ENCODE measurements at places on chromosomes 7 and 10.

DNA sequence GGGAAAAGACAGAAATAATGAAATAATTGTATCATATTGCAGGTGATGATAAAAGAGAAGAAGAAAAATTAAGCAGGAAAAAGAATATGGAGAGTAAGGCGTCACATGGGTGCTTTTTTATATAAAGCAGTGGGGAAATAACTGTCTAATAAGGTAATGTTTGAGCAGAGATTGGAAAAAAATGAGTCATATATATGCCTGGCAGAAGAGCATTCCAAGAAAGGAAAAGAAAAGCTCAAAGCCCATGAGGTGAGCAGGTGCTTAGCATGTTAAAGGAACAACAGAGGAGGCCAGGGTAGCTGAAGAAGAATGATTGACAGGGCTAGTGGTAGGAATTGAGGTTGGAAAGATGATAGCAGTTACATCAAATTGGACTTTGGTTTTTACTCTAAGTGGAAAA is 739.5 kb downstream of the SORCS1 start:
- DNase-seq, result no peak

GRCh38 chr10:130226012-130226411 is 89.8 kb downstream of the GLRX3 start:
- DNase-seq, result no peak

DNA sequence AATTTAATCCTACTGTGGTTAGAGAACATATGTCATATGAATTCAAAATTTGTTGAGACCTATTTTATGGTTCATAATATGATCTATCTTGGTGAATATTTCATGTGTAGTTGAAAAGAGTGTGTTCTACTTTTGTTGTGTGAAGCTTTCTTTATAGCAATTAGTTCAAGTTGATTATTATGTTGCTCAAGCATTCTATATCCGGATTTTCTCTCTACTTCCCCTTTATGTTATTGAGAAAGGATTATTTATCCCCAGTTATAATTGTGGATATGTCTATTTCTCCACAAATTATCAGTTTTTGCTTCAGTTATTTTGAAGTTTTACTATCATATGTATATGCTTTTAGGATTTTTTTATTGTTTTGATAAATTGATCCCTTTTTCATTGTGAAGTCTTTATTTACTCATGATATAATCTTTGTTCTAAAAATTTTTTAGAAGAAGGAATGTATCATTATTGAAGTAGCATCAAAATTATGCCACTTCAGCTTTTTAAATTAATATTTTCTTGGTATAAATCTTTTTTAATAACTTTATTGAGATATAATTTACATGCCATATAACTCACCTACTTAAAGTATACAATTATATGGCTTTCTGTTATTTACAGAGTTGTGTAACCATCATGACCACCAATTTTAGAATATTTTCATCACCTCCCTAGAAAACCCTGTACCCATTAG is 12.0 kb upstream of the MEST start:
- DNase-seq, result no peak

DNA sequence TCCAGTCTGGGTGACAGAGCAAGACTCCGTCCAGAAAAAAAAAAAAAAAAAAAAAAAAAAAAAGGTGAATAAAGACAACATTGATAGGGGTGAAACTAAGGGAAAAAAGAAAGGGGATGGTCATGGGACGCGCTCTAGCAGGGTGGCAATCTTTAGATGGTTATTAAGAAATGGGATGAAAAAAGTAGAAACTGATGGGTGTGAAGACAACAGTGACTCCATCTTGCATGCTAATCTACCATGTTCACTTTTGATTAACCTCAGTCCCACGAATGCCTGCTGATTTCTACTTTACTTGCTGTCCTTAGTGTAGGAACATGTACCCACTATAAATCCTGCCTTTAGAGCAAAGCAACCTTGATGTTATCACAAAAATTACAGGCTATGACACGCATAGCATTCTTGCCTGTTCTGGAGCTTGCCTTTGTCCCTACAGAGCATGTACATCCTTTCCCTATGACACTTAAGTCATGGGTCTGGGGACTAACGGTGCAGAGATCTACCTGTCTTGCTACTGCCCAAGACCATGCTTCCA is 38.5 kb downstream of the P4HA1 start:
- DNase-seq, result no peak

DNA sequence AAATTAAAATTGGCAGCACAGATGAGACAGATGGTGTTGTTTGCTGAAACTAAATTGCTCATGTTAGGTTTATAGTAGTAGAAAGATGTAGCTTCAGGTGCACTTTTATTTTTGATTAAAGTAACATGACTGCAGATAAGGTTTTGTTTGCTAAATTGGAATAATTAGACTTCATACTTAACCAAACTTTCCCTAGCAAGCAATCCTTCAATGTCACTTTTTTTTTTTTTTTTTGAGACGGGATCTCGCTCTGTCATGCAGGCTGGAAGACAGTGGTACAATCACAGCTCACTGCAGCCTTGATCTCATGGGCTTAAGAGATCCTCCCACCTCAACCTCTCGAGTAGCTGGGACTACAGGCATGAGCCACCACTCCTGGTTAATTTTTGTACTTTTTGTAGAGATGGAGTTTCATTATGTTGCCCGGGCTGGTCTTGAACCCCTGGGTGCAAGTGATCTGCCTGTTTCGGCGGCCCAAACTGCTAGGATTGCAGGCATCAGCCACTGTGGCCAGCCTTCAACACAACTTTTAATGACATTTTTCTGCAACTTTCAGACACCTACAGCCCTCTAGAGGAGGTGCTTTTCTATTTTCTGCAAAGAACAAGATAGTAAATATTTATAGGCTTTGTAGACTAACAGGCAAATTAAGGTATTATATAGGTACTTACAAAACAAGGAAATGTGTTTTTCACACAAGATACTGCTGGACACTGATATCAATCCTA is 84.8 kb upstream of the CCNY start:
- DNase-seq, result no peak

- no peak for DNase-seq
Measured at GRCh38 chr7:155512246-155512887, 34.0 kb downstream of the CNPY1 start.

DNA sequence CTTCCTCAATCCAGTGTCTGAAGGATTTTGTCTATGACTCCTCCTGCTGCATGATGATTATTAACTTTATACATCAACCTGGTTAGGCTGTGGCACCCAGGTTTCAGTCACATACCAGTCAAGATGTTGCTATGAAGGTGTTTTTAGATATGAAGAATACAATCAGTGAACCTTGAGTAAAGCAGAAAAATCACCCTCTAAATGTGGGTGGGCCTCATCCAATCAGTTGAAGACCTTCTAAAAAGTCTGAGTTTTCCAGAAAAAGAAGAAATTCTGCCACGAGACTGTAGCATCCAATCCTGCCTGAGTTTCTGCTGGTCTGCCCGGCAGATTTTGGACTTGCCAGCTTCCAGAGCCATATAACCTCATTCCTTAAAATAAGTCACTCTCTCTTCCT is 126.1 kb upstream of the FRMD4A start:
- no peak for DNase-seq

DNA sequence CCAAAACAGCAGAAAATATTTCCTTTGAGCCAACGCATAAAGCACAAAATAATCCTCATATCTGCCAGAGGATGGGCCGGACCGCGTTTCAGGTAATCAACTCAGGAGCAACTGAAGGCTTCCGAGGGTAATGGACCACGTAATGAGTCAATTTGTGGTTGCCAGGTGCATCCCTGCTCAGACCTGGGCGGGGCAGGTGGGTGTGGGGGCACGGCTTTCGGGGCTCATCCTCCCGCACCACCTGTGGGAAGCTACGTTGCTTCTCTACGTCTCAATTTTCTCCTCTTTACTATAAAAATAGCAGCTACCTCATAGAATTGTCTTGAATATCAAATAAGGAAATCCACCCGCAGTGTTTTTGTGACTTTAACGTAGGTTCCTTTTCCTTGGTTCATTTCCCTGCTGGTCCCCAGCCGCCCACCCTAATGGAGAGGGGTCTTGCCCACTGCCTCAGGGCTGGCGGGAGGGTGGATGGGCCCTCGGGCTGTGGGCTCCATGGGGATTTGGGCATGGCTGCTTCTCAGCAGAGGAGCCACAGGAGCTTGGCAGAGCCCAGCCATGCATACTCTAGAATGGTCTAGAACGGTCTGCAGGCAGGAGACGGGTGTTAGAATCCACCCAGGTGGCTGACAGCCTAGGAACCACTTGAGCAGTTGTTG is 324.7 kb downstream of the ADARB2 start:
- DNase-seq, result peak; percentile 13

- DNase-seq, result no peak
Measured at GRCh38 chr10:5649746-5650145, 16.6 kb downstream of the ASB13 start.

- DNase-seq, result no peak
Measured at GRCh38 chr10:86721232-86721631, 35.2 kb upstream of the BMPR1A start.

- no peak for DNase-seq
Measured at GRCh38 chr7:155702616-155703015, 58.2 kb downstream of the RBM33 start.

DNA sequence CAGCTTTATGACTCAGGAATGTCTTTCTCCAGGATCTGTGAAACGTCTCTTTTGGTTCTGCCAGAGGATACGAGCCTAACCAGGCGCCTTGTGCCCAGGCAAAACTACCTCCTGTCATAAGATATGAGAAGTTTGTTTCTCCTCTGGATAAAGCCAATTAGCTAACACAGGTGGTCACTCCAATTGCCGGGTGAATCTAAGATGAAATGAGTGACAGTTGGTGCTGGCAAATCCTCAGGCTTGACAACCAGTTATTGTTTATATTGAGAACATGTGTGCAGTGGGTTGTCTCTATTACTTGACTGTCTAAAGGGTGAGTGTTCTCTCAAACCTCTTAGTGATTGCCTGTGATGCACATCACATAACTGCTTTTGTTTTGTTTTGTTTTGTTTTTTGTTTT is 449.1 kb downstream of the XPNPEP1 start:
- DNase-seq, result no peak

- DNase-seq, result peak; percentile 56
Measured at GRCh38 chr10:28241741-28242399, 61.0 kb downstream of the MPP7 start.

- no peak for DNase-seq
Measured at GRCh38 chr7:28672397-28672797, 260.1 kb downstream of the CREB5 start.

- no peak for DNase-seq
Measured at GRCh38 chr7:34332006-34332405, 326.0 kb upstream of the NPSR1 start.

- no peak for DNase-seq
Measured at GRCh38 chr7:1532456-1533254, 2.2 kb downstream of the MAFK start.

- no peak for DNase-seq
Measured at GRCh38 chr10:70791386-70792039, 6.3 kb upstream of the TBATA start.

GRCh38 chr7:94301024-94301586 is 93.6 kb upstream of the COL1A2 start:
- no peak for DNase-seq

DNA sequence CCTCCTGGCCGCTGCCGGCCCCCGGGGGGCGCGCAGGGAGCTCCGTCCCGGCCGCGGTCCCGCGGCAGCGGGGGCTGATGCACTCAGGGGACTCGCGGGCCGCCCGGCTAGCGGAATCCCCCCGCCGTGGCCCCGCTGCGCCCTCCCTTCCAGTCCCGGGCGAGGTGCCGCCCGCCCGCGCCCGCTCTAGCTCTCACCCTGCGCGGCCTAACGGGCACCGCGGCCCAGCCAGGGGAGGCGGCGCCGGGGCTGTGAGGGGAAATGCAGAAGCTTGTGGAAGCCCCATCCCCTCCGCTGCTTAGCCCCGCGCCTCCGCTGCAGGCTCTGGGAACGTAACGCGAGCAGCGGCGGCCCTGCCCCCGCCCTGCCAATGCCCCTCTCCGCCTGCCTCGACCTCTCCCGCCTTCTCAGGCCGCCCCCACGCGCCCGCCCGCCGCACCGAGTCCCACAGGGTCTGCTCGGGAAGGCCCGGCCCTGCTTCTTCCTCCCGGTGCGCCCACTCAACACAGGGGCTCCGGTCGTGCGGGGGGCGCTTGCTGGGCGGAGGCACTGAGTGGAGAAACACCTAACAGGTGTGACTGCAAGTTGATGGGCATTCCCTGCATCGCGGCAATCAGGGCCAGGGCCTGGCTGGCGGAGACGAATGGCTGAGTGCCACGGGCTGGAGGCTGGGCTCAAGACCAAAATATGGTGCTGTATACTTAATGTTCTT is 384 bp upstream of the TMEM229A start:
- no peak for DNase-seq

DNA sequence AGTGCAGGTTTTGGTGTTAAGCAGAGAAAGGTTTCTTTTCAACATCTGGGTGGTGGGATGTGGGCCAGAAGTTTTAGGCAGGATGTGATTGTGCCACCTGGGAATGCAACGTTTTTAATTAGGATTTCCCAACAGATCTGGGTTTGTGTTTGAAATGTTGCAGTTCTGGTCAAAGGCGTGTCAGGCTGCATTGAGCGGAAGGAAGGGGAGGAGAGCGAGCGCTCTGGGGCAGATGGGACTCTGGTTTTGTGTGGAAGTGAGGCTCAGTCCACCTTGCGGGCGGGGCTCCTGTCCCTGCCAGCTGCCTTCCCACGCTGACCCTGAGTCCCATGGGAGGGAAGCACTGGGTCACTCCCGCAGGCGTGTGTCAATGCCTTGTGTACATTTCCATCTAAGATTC is 767.7 kb downstream of the KCNMA1 start:
- no peak for DNase-seq

DNA sequence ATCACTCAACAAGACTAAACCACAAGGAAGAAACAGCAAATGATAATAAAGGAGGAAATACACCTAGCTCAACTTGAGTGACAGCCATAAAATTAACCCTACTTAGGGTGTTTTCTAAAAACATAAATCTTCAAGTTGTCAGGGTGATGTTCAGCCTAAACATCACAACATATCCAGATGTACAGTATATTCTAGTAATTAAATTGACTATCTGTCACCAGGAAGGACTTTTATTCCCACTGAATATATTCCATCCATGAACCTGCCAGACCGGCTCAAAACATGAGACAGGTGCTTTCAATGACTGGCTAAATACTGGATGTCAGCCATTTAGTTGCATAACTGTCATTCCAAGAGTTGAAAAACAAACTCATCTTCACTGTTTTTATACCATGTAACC is 298.1 kb upstream of the NEBL start:
- DNase-seq, result no peak

DNA sequence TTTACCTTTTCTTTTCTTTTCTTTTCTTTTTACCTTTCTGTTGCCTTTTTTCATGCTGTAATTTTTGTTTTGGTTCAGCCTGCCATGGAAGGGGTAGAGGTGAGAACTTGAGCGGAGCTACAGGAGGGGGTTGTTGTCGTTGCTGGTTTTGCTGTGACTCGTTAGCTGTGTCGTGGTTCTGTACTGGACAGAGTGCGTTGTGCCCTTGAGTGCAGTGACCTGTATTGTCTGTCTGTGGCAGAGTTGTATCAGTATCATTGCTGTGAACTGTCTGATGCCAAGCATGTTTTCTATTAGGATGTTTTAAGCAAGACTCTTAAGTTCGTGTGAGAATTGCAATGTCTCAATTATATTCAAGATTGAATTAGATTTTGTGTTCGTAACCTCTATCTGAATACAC is 67.5 kb downstream of the TRRAP start:
- DNase-seq, result no peak

Data from NCI-H2107 (cell line).